ENCODE measurements at places on chromosomes 12 and 14. TPM values are rescaled to one million over a fixed set of nuclear protein-coding genes. Genes with fewer than 3 reads are reported as not detected.

DNA sequence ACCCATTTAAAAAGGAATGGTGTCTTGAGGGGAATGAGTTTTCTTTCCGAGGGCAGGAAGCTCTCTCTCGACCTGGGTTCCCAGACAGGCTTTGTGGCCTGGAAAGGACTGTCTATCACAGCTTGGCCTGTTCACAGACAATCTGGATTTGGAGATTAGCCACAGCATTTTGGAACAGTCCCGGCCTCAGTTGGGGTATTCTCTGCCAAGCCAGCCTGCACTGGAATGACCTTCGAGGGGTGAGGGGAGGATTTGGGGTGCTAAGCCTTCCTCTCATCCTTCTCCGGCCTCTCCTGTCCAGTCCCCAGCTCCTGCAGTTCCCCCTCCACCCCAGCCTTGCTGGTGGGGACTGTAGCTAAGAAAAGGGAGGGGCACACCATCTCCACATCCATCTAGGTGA lies 13.0 kb downstream of the TBX5 start:
- no peak for DNase-seq

- no peak for DNase-seq
These were observed 181.1 kb downstream of the PTPN11 start for GRCh38 chr12:112599871-112600270.

DNA sequence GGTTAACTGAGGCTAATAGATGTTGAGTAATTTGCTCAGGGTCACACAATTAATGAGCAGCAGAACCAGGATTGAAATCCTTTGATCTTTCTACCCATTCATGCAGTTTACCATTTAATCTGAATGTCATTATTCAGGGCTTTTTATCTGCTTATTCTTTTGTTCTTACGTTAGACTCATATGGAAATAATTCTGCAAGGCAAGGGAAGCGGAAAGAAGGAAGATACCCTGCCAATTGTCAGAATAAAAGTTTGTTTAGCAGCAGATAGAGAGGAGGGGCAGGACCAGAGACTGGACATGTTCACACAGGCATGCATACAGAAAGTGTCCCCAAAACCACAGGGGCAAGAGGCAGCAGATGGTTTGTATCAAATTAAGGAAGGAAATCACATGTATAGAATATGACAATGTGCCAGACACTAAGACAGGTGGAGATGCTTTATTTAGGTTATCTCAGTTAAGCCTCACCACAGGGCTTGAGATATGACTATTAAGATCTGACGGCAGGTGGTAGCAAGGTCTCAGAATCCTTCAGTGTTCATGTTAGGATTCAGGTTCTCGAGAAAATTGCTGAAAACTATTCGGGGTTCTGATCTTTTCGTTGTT lies 29.8 kb downstream of the BRMS1L start:
- no peak for DNase-seq

DNA sequence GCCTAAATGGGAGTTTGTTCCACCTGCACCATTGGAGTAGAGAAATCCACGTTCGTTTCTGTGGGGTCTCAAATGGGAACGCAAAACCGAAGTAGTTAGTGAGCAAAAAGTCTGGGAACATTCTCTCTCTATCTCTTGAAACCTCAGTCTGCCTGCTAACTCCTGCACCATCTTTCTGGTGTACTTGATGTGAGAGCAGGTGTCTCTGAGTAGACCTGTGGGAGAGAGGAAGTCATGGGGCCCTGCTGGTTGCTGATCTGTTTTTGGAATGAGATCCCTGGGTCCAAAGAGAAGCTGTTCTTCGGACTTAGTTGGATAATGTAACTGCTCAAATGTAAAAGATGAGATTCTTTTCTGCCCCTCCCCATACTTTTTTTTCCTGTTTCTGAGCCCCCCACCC lies 57.3 kb downstream of the MAX start:
- DNase-seq: no peak

DNA sequence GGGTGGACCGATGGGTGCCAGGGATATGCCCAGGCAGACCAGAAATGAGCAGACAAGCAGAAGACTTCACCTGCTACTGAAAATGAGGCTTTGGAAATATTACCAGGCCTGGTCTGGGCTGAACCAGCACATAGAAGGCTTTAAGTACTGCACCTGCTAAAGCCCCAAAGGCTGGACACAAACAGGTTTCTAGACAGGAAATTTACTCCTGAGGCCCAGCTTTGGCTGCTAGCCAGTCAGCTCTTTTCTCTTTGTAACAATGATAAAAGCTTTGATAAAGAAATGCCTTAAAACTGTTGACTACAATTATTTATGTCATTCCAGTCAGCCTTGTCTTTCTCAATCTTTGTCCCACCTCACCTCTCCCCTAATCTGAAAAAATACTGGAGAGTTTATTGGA lies 228.9 kb upstream of the EGLN3 start:
- no peak for DNase-seq

DNA sequence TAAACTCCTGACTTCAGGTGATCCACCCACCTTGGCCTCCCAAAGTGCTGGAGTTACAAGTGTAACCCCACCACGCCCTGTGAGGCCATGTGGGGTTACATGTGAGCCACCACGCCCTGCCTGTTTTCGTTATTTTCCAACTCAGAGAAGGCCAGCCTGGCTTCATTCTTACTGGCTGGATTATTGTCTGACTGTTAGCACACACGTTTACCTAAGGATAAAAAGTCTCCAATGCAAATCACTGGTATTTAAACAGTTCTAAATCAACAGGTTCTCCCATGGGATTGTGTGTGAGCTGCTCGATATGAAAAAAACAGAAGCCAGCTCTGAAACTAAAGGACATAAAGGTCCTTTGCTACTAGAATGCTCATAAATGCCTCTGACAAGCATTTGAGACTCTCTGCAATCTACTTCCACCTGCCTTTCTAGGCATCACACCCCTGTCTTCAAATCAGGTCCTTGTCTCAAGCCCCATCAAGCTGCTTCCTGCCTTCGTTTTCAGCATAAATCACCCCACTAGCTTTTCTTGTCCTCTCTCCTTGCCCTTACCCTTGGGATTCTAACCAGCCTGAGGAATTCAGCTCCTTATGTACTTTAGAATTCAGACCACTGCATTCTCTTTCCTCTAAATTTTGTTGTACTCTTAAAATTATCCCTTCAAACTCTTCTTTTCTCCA lies 265.0 kb downstream of the DUSP6 start:
- DNase-seq: no peak

GRCh38 chr14:21505012-21505553 lies 6.1 kb downstream of the METTL3 start:
- DNase-seq: no peak

DNA sequence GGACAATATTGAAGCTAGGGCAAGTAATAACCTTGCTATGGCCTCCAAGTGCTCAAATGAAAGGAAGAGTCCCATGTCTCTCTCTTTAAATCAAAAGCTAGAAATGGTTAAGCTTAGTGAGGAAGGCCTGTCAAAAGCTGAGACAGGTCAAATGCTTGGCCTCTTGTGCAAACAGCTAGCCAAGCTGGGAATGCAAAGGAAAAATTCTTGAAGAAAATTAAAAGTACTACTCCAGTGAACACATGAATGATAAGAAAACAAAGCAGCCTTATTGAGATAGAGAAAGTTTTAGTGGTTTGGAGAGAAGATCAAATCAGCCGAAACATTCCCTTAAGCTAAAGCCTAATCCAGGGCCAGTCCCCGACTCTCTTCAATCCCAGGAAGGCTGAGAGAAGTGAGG lies 84.1 kb upstream of the PLEKHA5 start:
- no peak for DNase-seq

DNA sequence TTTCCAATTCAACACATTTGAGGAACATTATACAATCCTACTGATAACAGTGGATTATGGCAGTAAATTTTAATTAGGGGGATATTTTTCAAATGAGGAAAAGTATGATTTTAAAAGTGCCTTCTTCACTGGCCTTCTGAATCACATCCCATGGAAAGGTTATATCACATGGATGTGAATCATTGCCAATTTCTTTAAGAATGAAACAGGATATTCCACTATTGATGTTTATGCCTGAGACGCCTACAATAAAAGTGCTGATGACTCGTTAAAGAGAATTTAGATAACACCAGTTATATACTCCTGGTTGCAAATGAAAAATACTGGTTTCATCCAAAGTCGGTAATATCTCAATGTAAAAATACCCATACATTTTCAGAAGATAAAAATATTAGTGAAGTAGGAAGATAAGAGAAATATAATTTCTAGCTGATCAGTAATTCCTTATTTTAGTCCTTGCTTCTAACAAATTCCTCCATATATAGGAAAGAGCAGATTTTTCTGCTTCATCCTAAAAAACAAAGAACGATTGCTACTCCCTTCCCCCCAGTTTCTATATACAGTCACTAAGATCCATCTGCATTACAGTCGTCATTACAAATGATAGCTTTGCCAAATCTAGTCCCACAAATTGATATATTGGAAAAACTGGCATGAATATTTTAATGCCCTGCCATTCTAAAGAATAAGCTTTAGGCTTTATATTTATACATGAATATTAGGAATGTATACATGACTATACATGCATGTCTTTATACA lies 139.5 kb upstream of the SOX5 start:
- DNase-seq: no peak

GRCh38 chr12:2739832-2740641 lies 54.7 kb upstream of the FKBP4 start:
- no peak for DNase-seq

- DNase-seq: no peak
These were observed 364.1 kb downstream of the PAWR start for GRCh38 chr12:79326663-79327062.

GRCh38 chr14:39472078-39472477 lies 39.8 kb upstream of the FBXO33 start:
- DNase-seq: no peak

DNA sequence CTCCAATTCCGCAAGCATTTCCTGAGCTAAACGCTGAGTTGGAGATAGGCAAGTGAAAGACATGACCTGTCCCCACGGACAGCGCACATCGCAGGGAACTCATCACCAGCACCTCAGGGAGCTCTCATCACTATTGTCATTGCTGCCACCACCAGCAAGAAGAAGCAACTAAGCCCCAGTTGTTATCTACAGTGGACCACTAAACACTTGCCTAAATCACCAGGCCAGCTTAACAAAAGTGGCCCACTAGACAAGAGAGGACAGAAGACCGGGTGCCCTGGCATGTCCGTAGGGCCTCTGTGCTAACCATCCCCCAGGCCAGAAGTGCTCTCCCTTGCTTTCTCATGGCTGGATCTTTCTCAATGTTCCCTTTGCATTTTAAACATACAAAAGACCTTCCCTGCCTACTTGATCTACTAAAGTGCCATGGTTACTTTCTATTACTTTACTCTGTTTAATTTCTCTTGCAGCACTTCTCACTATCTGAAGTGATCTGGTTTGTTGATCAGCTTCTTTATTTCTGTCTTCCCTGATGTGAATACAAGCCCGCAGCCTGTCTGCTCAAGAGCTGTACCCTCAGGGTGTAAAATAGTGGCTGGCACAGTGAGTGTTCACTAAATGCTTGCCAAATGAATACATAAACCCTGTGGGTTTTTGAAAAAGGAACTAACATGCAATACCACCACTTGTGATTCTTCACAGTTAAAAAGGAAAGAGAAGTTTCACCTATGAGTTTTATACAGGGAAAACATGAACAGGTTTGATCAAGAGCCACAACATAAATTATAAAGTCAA lies 60.9 kb upstream of the RFLNA start:
- DNase-seq: no peak

DNA sequence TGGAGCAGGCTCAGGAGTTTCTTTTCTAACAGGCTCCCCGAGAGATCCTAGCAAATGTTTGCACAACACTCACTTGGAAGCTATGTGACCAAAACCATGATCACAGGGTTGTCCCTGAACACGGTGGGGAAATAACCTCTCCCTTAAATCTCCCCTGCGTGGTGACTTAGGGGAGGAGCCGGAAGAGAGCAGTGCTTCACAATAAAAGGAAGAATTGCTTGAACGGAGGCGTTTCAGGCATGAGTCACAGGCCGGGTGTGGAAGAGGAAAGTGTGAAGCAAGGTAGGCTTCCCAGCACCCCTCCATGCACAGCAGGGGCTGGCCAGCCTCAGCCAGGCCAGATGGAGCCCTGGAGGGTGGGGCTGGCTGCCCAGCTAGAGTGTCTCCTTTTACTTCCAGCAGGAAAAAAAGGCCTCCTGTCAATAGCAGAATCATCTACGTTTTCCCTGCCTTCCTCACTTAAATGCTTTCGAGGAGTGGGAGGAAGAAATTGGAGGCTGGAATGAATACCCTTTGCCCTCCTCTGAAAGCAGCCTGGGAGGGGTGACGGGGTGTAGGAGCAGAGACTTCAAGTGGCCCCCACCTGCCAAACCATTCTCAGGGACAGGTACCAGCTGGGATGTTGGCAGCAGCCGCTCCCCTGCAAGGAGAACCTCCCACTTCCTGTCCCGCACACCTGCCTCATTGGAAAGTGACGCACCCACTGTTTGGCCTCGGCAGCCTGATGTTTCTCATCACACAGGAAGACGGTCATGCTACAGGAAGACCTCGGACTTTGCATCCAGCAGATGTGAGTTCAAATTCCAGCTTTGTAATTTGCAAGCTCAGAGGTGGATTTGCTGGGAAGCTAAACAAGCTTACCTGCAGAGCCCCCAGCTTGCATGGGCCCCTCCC lies 30.1 kb upstream of the PPP2R5C start:
- DNase-seq: no peak

GRCh38 chr12:18818579-18819268 lies 80.8 kb downstream of the CAPZA3 start:
- no peak for DNase-seq

DNA sequence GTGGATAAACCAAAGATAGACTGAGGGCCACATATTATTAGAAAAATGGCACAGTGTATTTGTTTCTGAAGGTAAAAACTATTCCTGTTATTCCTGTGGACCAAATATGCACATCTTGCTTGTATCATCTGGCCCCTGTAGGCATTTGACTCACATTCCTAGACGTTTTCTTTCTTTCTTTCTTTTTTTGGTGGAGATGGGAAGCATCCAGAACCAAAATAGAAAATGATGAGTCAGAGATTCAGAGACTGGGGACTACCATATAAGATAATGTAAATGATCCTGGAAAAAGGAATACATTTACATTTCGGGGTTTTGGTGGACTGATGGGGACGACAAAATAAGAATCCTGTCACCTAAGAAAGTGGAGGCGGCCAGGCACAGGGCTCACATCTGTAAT lies 24.2 kb downstream of the TRIM9 start:
- no peak for DNase-seq

DNA sequence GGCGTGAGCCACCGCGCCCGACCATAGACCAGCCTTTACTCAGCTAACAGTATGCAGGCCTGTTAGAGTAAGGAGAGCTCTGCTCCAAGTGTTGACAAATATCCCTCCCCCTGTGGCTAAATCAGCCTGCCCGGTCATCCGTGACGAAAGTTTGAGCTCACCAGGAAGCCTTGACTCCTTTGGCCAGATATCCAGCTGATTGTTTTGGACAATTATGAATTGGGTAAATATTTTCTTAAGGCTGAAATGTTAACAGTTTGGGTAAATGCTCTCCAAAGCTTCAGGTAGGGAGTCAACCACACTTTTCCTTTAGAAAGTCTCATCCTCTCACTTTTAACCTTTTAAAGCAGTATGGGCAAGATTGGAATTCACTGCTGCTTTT lies 157.9 kb downstream of the PAWR start:
- DNase-seq: no peak

GRCh38 chr14:21268617-21269251 lies 508 bp downstream of the HNRNPC start:
- DNase-seq: peak; percentile 40

Gene TAS2R8
- not detected for polyA plus RNA-seq

Gene CDH24
- 1.9 TPM for polyA plus RNA-seq

Gene GPD1
- polyA plus RNA-seq: 15.8 TPM

Gene SLC17A8
- polyA plus RNA-seq: not detected

Gene RASAL1
- not detected for polyA plus RNA-seq

Gene SLC7A8
- polyA plus RNA-seq: 14.9 TPM

Gene KTN1
- 174 TPM for polyA plus RNA-seq

Gene FBXW8
- polyA plus RNA-seq: 3.7 TPM

Gene C12orf56
- polyA plus RNA-seq: not detected

Gene SLC25A3
- polyA plus RNA-seq: 742 TPM

Gene PTGER2
- polyA plus RNA-seq: 0.65 TPM

Gene GPR137C
- polyA plus RNA-seq: 1.4 TPM

Gene SPX
- polyA plus RNA-seq: 1.7 TPM

All from heart right ventricle (tissue), 16 donors.